HEK293T (cell line): ENCODE measurements at places on chromosomes 2 and 18.

DNA sequence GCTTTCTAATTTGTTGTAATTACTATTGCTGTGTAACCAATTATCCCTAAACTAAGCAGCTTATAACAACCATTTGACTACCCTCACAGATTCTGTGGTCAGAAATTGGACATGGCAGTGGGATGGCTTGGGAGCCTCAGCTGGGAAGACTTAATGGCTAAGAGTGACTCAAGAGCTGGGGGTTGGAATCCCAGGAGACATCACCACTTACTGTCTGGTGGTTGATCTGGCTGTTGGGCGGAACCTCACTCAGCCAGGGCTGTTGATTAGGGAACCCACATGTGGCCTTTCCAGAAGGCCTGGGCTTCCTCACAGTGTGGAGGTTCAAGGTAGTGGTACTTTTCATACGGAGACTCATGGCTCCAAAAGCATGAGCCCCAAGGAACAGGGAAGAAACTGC is 49.8 kb downstream of the E2F6 start:
- DNase-seq: no peak

DNA sequence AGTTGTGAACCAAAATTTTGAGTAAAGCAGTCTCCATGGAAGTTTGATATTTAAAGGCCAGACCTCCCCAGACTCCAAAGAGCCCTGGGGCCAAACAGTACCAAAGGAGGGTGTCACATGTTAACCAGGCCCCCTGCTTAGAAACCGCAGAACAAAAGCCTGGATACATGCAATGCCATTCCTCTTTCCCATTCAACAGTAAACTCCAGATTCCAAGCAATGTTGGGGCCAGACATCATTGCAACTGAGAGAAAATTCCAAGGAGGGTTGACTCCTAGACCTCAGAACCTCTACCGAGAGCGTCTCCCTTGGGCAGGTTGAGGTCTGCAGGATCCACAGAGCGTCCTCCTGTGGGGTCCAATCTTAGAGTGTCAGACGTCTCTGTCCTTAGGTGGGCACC is 404.4 kb upstream of the SYT4 start:
- DNase-seq: no peak

DNA sequence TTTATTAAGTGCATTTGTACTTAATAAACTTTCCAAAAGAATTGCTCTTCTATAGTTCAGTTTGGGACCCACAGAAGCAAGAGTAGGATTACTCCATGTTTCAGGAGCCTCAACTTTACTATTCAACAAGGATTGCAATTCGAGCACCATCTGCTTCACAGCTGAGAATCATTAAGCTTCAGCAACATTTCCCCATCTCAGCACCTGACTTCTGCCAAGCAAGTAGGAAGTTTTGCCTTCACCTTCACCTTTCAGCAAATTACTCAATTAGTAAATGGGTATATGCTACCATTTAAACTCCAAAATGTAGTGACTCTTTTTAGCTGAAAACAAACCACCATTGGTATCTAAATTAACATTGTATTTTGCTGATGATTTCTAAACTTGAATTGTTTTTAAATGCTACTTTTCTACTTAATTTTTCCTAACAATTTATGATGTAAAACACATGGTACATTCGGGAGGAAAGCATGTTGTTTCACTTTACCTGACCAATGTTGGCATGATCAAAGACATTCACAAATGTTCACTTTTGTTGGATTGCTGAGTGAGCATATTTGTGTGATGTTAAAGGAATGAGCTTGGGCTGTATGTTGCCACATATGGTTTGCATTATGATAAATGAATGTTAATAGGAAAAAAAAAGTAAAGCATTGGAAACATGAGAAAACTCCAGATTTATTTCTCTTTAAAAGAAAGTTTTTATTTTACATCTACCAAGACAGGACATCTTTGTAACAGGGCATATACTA is 159.2 kb downstream of the GULP1 start:
- DNase-seq: no peak

DNA sequence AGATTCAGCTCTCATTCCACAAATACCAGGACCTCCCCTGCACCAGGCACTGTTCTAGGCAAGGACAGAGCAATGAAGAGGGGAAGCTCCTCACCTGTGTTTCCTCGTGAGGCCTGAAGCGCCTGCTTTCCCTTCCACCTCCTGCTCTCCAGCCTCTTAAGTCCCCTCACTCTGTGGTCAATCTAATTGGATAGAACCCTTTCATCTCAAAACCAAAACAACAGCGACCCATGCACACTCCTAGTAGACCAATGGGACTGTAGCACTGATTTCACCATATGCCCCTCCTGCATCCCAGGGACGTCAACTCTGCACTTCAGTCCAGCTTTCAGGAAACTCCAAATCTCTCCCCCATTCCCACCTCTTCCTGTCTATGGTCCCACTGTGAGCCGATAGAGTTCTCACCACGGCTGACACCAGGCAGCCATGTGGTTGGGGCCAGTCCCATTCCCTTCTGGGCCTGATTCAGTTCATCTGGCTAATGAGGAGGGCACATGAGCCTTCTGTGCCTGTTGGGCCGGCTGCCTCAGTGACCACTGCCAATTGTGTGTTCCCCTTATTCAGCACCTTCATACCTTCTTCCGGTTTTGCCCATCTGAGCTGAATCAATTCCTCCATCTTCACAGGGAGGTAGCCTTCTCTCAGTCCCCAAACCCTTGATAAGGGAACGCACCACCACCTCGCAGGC is 33.3 kb upstream of the MAT2A start:
- DNase-seq: no peak

DNA sequence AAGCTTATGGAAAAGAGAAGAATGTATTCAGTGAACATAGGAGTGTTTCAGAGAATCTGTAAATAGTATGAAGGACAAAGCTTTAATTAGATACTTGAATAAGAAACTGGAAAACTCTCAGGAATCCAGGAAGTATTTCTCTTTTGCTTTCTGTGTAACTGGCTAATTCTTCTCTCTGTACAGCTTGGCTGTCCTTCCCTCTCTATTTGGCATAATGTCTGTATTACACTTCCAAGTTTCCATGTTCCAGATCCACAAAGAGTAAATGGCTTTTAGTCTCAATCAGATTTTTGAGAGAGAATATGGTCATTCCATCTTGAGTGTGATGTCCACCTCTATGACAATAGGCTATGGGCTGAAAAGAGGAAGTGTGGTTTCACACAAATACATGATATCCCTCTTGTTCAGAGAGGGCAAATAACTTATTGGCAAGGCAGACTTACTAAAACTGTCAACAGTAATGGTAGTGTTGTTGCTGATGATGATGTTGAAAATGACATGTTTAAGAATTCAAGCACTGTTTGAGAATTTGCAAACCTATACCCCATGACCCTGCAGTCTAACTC is 129.2 kb upstream of the ERBB4 start:
- DNase-seq: no peak

DNA sequence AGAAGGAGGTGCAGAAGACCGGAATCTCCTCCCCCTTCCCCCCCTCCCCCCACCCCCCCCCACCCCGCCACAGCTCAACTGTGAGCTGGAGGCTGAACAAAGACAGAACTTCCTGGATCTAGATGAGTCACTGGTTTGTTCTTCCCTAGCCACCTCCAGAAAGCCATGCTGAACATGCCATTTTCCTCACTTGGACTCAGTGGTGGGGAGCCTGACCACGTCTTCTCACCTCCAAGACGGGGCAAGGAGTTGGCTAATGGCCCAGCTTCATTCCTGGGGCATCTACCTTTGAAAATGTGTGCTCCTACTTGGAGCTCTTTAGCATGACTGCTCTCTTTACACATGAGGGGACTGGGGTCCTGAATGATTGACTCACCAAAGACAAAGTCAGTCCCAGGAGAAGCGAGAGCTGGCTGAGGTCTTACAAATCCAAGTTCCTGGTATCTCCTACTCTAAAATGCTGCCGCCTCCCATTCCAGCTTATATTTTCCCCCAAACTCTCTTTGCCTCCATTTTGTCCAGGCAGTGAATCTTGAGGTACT is 22.6 kb upstream of the FZD5 start:
- no peak for DNase-seq

DNA sequence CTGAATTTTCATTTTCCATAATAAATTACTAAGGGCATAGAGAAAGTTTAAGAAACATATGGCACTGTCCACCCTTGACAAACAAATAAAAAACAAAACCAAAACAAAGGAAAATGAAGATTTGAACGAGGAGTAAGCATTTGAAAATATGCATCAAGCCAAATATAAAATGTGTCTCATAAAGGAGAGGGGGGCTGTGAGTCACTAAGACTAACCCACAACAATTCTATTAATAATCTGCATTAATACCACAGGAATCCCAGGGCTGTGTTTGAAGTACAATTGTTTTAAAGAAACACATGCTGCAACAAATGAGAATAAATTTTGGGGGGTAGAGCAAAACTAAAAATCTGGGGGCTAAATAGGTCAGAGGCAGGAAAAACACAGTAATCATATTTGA is 53.8 kb upstream of the STK17B start:
- DNase-seq: no peak

DNA sequence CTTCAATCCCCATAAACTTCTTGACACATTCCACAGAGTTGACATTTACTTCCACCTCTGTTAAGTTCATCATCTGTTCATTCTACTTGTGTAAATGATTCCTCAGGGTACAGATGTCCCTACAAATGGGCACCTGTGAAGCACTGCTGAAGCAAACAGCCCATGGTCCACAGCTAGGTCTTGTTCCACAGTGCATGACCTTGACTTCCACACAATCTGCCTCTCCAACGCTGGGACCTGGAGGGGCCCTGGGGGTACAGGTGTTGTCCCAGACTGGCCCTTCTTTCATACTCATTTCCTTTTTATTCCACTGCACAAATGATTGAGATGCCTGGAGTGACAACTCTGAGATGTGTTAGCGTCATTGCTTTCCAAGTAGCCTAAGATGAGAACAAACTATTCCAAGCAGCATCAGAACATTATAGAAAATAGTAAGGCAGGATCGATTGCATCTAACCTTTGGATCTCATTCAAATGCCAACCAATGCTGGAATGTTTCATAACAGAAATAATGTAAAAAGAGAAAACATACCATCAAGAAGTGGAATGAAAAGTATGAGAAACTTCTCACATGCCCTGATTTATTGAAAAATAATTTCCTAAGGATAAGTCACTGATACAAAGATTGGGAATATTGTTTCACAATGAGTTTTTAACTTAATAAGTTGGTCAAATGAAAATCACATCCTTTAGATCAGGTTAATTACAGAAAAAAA is 31.2 kb downstream of the PIEZO2 start:
- DNase-seq: no peak

- DNase-seq: no peak
Measured at GRCh38 chr2:232476045-232476444, 11.6 kb downstream of the ECEL1 start.

- DNase-seq: peak; percentile 19
Measured at GRCh38 chr2:204483608-204484081, 61.6 kb upstream of the PARD3B start.

DNA sequence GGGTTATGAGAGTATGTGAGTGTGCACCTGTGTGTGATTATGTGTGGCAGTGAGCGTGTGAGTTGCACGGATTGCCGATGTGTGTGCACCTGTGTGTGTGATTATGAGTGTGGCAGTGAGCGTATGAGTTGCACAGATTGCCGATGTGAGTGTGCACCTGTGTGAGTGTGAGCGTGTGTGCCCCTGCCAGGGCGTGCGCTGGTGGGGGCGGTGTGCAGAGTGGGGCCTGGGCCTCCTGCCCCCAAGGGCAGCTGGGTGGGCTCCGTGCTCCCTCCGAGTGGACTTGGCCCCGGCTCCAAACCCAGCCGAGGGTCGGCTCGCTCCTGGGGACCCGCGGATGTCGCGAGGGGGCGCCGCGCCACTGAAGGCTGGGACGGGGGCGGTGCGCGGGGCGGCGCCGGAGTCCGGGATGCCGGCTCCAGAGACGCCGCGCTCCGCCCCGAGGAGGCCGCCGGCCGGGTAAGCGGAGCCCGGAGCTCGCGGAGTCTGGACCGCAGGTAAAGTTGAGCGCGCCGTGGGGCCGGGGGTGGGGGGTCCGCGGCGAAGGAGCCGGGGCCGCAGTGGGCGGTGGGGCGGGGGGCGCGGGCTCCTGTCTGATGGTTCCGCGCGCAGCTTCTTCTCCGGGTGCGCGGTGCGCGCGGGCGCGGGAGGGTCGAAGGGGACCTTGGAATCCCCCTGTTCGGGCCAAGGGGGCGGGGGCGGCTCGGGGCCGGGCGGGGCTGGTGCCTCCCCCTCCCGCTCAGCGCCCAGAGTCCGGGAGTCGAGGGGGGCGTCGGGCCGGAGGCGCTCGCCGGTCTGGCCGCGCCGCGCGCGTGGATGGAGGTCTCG is at the start of gene KCNG2:
Gene KCNG2, plus strand, starts transcription at position 421 of the 828 bp plus-strand sequence. CDS start 65,730 bp downstream, outside the sequence.
- DNase-seq: peak; percentile 55

GRCh38 chr2:136242100-136242499 is 124.2 kb upstream of the CXCR4 start:
- no peak for DNase-seq

GRCh38 chr2:76170009-76170384 is 459.3 kb upstream of the GCFC2 start:
- DNase-seq: no peak

- no peak for DNase-seq
Measured at GRCh38 chr2:75476761-75477160, 84.0 kb downstream of the EVA1A start.

DNA sequence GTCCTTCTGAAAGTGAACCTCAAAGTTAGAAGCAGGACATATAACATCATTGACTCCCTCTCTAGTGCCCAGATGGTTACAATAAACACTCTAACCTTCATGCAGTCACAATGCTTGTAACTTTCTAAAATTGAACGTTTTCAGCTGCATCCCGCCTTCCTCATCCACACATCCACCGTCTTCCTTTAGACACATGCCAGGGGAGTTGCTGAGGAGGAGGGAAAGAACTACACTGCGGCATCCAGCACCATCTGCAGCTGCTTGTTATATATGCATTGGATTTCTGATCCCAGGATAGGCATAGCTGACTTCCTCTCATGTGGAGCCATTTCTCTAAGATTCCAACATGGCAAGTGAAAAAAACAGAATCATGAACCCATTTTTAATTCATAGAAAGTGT is 96.8 kb downstream of the FBXO15 start:
- no peak for DNase-seq

- DNase-seq: no peak
Measured at GRCh38 chr2:29219374-29219773, 104.2 kb downstream of the CLIP4 start.

DNA sequence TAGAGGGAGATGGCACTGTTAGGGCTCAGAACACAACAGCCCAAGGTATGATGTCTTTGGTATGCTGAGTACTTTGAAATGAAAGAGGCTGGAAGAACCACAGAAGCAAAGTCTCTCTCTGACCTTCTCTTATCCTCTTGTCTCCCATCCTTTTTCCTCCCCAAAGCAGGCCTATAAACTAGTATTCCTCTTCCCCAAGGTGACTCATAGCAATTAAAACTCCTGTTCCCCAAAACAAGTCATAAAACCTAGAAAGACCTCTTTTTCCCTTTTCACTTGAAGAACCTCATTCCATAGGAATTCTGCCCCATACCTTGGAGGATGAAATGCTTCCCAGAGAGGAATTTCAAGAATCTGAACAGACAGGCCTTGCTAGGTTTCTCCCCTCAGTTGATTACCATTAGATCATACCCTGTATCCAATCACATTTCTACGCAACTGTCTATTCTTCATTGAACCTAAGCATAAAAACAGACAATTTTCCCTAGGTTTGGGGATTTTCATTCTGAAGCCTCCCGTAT is 25.7 kb downstream of the MDH1 start:
- DNase-seq: no peak
